ENCODE measurements at places on chromosomes 13 and 19.
A peak's percentile ranks its signal among the peaks of the same experiment; 100 is the strongest.

DNA sequence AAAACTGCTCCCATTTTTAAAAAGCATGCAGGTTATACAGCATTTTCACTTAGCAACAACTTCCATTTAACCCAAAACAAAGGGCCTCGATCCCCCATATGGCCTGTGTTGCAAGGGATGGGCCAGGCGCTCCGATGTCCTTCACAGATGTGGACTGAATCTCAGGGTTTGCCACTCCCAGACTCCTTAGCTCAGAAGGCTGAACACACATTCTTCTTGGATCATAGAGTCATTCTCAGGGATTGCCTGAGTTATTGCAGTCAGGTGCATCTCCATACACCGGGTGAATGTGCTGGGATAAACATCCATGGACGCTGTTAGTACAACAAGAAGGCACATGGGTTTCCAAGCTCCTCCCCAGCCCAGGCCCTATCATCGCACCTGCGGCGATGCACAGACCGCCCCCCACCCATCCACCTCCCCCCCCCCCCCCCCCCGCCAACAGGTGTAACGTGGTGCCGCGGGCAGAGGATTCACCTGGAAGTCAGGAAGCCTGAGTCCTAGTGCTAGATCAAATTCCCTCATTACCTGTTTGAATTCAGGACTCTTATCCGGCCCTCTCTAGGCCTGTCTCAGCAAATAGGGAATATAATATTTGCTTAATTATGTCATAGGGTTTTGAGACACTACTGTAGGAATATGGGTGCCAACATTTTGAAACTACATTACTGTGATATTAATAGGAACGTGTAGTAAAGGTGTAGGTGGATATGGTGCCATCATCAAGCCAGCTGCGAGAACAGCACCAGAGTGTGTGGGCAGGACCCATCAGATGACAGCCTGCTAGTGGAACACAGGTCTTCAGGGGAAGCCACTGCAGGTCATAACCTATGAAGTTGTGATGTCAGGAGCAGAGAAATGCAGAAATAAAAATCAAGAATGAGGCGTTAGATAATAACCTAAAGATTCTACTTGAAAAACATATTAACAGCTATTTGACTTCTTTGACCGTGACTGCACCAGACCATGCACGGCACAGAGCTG, 110.9 kb downstream of the SACS start:
- no peak for DNase-seq

- no peak for DNase-seq
Observed at GRCh38 chr19:29943615-29944014, 1.6 kb downstream of the URI1 start.

DNA sequence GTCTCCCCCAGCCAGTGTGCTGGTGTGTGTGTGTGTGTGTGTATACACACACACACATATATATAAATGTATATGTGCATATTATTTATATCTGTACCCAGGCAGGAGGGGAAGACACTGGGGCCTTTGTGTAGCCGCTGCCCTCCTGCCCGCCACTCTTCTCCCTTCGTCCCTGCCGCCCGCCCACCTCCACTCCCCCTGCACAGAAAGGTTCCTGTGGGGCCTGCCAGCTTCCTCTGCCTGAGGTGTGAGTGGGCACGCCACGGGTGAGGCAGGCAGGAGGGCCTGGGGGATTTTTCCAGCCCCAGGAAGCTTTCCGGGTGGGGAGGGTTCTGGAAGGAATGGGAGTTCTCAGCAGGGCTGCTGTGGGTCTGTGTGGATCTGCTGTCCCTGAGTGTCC, 6.9 kb downstream of the IRF2BP1 start:
- no peak for DNase-seq

GRCh38 chr19:33388231-33388724, 14.8 kb downstream of the CEBPG start:
- DNase-seq = peak; percentile 42

DNA sequence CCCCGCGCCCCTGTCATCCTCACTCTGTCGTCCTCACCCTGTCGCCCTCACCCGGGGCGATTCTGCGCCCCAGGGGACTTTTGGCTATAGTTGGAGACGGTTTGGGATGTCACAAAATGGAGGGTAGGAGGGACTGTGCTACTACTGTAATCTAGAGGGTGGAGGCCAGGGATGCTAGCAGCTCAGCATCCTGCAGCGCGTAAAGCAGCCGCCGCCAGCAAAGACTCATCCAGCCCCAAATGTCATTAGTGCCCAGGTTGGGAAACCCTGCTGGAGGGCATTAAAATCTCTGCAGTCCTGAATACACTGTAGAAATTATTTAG, 362 bp downstream of the ZNF557 start:
- DNase-seq = no peak

- DNase-seq = no peak
Observed at GRCh38 chr19:7440188-7440975, 48.5 kb downstream of the PEX11G start.

GRCh38 chr19:30178721-30179402, 193.3 kb upstream of the ZNF536 start:
- DNase-seq = no peak

DNA sequence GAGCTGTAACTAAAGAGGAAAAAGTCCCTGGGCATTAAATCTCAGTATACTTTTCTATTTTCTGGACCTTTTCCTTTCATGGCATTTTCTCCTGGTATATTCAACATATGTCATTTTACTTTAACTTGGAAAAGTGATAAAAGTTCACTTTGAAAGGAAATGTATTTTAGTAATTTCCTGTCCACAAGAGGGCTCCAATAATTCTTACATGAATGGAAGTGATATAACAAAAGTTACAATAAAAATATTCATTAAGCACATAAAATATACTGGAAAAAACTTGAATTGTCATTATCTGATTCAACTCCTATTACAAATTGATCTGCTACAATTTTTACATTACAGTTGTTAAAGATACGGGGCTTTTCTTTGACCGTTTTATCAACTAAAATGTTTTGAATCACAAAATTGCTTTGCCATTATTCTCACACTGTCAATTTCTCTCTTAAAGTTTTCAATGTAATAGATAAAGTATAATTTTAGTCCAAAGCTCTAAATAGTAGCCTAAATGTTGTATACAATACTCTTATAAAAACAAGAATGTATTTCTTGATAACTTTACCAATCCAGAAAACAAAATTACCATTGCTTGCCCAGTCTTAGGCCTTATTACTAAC, 4.9 kb downstream of the UBL3 start:
- DNase-seq = peak; percentile 40

DNA sequence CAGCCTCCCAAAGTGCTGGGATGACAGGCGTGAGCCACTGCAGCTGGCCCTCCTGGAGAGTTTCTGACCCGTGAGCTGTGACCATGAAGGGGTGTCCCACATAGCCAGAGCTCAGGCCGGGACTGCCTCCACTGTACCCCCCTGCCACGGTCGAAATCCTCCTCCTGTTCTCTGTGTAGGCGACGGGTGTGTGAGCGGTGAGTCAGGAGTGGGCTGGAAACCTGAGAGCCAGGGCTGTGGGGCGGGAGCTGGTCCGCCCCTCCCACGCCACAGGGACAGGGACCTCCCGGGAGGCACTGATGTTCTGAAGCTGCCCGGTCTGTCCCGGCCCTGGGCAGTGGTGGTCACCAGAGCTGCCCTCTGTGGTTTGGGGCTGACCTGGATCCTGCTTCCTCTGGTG, 3.9 kb downstream of the WDR18 start:
- no peak for DNase-seq

DNA sequence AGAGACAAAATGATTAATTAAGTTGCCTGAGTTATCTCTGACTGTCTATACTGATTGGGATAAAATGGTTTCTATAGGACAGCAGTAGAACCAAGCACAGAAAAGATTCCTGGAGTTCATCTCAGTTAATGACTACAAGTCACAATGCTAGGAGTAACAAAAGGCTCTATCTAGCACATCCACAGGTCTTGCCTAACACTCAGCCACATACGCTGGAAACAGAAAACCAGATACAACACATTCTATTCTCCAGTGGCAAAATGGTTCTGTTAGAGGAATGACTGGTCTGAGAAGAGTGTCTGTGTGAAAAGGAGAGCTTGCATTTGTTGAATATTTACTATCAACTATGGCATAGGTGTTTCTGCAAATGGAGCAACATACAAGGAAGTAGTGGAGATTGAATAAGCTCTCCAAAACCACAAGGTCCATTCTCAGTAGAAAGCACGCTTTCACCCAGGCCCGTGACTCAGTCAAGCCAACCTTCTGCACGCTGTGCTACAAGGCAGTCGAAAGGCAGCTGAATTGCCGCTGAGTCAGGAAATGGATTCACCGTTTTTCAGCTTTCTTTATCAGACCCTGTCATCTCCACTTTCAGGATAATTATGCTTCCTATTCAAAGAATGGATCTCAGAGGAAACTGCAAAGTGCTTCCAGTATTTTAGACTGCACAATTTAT, 761.5 kb downstream of the EFNB2 start:
- DNase-seq = no peak

- DNase-seq = no peak
Observed at GRCh38 chr13:24921881-24922280, 157.9 kb downstream of the RNF17 start.

- no peak for DNase-seq
Observed at GRCh38 chr13:101570410-101570809, 117.9 kb downstream of the ITGBL1 start.

GRCh38 chr19:7515645-7516151, at the start of gene ZNF358:
TSS of gene ZNF358 (plus strand) at chr19:7516103. CDS start at chr19:7519243, 3,140 bp downstream.
- peak; percentile 80 for DNase-seq

- DNase-seq = no peak
Observed at GRCh38 chr13:94333131-94333820, 146.2 kb downstream of the DCT start.

DNA sequence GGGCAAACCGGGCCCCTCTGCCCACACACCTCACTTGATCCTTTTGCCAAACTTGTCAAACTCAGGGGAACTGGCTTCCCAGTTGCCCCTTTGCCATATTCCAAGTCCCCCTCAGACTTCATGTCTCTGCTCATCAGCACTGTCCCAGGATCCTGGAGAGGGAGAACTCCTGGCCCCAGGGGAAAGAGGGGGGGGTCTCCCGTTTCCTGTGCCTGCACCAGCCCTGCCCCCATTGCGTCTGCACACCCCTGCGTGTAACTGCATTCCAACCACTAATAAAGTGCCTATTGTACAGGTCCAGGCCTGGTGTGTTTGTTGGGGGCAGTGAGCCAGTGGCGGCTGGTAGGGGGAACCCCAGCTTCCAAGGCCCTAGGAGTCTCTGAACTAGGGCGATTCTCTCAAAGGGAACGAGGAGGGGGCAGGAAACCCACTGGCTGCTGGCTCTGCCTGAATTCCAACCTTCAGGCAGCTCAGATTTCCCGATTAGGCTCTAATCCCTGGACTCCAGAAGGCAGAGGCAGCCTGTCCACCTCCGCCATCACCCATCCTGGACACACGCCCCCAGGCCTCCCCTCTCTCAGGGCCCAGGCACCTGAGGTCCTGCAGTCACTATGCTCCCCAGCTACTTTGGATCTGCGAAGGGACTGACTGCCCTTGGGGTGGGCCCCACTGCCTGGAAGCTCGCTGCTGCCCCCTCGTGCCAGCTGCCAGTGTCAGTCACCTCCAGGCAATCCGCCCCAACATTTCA, 9.7 kb upstream of the ILF3 start:
- DNase-seq = peak; percentile 88

GRCh38 chr19:1699998-1700732, 47.8 kb upstream of the TCF3 start:
- DNase-seq = no peak

GRCh38 chr13:27130979-27131623, 40.5 kb downstream of the USP12 start:
- DNase-seq = no peak

- DNase-seq = no peak
Observed at GRCh38 chr19:43699506-43700394, 16.1 kb upstream of the IRGC start.

DNA sequence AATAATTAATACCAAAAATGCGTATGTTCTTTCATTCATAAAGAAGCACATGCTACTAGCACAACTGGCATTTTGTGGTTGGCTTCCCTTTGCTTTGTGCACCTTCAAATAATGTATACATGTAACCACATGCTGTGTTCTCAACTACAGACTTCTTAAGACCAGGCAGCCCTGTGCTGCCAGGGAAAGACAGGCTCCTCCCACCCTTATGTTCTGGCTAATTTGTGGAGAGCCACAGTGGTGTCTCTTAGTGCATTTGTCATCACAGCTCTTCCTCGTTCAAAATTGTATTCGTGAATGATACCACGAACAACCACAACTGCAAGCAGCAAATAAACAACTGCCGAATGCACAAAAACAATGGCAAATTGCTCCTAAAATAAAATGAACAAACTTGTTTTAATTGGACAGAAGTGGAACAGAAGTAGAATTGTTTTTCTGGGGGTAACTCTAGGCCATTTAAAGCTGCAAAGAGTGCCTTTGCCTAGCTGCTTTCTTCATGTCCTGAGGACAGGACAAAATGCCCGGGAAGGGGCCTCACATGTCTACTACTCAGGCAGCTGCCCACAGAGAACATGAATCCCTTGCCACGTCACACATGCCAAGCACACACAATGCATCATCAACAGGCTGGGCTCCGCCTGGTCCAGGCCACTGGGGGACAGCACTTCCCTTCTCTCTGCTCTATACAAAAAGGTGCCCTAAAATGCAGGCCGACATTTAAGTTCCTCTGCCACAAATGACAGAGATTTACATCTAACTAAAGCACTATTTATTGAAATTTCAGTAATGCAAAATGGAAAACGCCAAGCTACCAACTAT, 21.7 kb downstream of the IRS2 start:
- DNase-seq = peak; percentile 60

DNA sequence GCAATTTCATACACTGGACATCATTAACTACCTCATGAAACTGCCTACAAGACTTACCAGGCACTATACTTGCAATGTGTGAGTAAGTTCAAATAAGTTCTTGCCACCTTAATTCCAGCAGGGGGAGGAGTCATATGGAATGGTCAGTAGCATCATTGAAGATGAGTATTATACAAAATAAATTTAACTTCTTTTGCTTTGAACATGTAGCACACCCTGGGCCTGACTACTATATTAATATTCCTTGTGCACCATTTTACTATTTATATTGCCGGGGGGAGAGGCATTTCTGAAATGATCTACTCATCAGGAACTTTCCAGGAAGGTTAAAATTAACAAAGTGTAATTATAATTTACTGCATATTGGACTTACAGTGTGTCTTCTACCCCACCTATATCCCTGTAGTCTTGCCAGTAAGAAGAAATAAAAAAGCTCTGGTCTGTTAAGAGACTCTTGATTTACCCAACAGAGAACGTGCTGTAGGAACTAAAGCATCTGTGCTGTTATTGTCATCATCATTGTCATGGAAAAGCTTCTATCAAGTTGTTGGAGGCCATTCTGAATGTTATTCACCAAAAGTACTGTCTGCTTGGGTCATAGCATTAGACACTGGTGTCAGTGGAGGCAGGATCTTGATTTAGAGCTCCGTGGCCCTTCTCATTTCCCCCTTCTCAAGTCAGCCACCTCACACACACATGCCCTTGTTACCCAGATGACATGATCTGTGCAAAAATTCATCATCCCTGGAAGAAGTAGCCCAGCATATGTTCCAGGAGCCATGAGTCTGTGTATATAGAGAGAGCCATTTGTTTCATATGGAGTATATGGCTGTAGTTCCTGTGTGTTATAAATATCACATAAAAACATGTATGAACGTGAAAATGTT, 147.1 kb downstream of the MTUS2 start:
- DNase-seq = no peak

GRCh38 chr19:38285567-38285966, 18.5 kb upstream of the C19orf33 start:
- DNase-seq = no peak

GRCh38 chr13:37709318-37709717, 110.8 kb upstream of the POSTN start:
- no peak for DNase-seq

All from midbrain (tissue), 1 donor.